ENCODE measurements at places on chromosomes 1 and 21.

- no peak for DNase-seq
Observed at GRCh38 chr1:236851871-236852270, 56.8 kb downstream of the MTR start.

- DNase-seq = no peak
Observed at GRCh38 chr1:116228511-116228910, 117.3 kb downstream of the MAB21L3 start.

- DNase-seq = no peak
Observed at GRCh38 chr1:42047508-42047880, 105.7 kb upstream of the GUCA2B start.

DNA sequence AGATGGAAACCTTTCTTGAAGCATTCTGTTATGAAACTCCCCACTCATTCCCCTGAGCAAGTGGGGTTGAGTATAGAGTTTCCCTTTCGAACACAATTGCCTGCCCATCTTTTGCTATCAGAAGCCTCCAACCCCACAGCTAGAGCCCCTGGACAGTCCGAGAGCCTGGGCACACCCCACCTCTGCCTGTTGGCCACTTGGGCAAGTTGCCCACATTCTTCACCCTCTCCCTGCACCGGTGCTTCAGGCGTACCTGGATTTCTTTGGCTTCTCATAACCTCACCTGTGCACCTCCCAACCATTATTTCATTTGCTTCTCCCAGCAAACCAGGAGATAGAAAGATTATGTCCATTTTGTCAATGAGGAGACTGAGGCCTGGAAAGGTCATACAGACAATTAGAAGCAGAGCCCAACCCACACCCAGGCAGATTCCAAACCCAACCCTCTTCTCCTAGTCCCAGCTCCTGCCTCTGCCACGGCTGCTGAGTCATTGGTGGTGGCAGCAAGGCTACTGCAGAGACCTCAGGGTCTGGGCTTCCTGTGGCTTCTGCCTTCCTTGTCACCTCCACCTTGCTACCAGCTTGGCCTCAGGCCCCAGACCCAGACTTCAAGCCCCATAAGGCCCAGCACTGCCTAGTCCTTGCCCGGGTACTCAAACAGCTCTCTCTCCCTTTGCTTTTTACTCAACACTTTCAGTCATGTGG lies 118.7 kb upstream of the ZBTB40 start:
- no peak for DNase-seq

- DNase-seq = no peak
Observed at GRCh38 chr1:87084244-87084836, 169.9 kb downstream of the HS2ST1 start.
